Hypothalamus (tissue), 51 donors: ENCODE measurements at places on chromosomes 7 and 10.

- DNase-seq, result no peak
Measured at GRCh38 chr7:85167636-85168035, 19.2 kb downstream of the SEMA3D start.

- no peak for DNase-seq
Measured at GRCh38 chr7:17131060-17131345, 167.4 kb upstream of the AHR start.

- no peak for DNase-seq
Measured at GRCh38 chr10:33244354-33244967, 90.0 kb downstream of the NRP1 start.

- DNase-seq, result no peak
Measured at GRCh38 chr7:34761206-34761605, 103.2 kb downstream of the NPSR1 start.

DNA sequence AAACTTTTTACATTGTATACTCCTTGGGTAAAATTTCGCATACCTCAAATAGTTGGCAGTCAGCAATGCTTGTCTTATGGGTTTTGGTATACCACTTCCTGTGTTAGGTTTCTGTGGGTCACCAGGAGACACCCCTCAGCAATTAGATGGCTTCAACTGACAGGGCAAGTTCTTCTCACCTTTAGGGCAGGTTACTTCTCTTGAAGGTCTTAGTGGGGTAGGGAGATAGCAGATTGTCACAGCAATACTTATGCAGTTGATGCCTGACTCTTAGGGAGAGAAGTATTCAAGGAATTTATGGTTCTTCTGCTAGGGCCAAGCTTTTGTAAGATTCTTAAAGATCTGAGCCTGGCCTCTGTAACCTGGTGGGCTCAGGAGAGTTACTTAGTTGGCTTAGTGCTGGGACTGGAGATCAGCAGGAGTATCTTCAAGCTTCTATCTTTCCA, 42.9 kb downstream of the MKLN1 start:
- DNase-seq, result no peak

GRCh38 chr7:67348171-67348570, 351.5 kb downstream of the TYW1 start:
- DNase-seq, result no peak

GRCh38 chr10:124722798-124723783, 21.1 kb downstream of the FAM53B start:
- no peak for DNase-seq

GRCh38 chr10:67306588-67307205, 380.9 kb downstream of the LRRTM3 start:
- DNase-seq, result no peak

DNA sequence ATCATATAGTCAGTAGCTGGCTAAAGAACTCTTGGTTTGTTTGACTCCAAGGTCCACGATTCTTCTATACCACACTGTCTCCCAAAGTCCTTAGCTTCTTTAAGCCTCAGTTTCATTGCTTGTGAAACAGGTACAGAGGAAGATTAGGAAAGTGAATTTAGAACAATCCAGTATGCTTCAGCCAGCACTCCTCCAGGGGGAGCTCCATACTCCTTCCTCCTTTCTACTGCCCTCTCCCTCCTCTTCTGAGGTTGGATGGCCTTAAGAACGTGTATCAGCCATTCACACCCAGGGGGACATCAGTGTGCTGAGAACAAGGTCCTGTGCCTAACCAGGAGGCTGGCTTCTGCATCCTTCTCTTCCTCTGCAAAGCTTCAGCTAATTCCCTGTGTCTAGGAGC, 54.8 kb upstream of the CALD1 start:
- DNase-seq, result no peak

- DNase-seq, result no peak
Measured at GRCh38 chr7:47416492-47417480, 165.1 kb downstream of the TNS3 start.

DNA sequence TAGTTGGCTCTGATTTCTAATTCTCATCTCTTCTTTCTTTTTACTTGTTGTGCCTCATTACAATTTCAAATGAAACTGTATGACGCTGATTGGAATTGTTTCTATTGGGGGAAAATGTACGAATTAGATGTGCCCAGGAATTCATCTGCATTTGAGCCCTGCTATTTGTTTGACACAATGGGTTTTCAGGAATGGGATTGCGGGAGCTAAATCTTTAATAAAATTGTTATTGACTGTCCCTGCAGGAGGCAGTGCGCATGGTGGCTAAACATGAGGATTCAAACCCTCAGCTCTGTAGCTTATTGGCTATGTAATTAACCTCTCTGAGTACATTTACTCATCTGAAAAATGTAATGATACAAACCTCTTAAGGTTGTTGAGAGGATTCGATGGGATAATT, 181.6 kb downstream of the NXPH1 start:
- no peak for DNase-seq

GRCh38 chr7:125375942-125376341, 446.3 kb upstream of the POT1 start:
- DNase-seq, result no peak

- no peak for DNase-seq
Measured at GRCh38 chr10:70810967-70811366, 4.8 kb upstream of the SGPL1 start.

DNA sequence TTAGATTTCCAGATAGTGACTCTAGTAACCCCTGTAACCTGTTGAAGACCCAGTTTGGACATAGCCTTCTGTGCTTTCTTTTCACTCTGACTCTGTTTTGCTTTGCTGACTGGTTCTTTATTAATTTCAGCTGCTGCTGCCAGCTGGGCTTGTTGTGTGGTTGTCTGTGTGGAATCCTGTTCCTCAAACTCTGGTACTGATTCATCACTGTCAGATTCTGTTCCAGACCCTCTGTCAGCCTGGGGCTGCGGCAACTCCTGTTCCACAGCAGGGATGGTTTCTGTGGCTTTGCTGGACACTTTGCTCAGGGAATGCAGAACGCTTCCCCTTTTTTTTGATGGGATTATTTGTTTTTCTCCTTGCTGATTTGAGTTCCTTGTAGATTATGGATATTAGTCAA, 104.9 kb downstream of the SEC23IP start:
- DNase-seq, result no peak

DNA sequence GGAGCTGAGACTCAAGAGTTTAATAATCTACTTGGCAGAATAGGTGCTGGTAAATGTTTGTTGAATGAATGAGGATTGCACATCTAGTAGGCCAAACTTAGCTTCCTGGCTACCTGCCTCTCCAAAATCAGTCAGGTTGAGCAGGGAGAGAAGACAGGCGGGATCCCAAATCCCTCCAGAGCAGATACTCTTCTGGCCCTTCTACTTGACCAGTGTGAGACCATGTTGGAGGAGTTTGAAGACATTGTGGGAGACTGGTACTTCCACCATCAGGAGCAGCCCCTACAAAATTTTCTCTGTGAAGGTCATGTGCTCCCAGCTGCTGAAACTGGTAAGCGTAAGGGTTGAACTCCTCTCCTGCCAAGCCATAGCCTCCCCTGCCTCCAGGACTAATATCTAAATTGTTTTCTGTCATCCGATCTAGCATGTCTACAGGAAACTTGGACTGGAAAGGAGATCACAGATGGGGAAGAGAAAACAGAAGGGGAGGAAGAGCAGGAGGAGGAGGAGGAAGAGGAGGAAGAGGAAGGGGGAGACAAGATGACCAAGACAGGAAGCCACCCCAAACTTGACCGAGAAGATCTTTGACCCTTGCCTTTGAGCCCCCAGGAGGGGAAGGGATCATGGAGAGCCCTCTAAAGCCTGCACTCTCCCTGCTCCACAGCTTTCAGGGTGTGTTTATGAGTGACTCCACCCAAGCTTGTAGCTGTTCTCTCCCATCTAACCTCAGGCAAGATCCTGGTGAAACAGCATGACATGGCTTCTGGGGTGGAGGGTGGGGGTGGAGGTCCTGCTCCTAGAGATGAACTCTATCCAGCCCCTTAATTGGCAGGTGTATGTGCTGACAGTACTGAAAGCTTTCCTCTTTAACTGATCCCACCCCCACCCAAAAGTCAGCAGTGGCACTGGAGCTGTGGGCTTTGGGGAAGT, 2.2 kb upstream of the MBLAC1 start:
- no peak for DNase-seq

DNA sequence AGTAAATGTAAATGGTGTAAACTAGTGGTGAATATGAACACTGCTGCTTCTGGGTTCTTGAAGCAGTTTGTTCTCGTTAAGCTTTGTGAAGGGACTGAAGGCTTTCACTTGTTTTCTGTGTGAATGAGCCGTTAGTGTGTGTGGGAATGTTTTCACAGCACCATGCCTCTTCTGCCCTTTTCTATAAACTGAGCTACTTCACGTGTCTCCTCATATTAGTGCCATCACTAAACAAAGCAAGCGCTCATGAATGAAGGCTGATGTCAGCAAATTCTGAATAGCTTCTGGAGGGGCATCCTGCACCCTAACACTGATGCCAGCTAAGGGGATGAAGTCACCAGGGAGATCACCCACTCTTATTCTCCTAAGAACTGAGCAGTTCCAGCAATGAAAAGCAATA, 205.6 kb upstream of the ETV1 start:
- no peak for DNase-seq

- no peak for DNase-seq
Measured at GRCh38 chr10:88525371-88526069, 57.6 kb downstream of the RNLS start.

GRCh38 chr10:66748217-66748616, 177.6 kb upstream of the LRRTM3 start:
- DNase-seq, result no peak

- DNase-seq, result peak; percentile 37
Measured at GRCh38 chr10:131726076-131726880, 174.5 kb upstream of the PPP2R2D start.

- DNase-seq, result peak; percentile 78
Measured at GRCh38 chr10:113187063-113187777, 237.2 kb downstream of the TCF7L2 start.

GRCh38 chr7:17058568-17058967, 176.8 kb upstream of the AGR3 start:
- no peak for DNase-seq

DNA sequence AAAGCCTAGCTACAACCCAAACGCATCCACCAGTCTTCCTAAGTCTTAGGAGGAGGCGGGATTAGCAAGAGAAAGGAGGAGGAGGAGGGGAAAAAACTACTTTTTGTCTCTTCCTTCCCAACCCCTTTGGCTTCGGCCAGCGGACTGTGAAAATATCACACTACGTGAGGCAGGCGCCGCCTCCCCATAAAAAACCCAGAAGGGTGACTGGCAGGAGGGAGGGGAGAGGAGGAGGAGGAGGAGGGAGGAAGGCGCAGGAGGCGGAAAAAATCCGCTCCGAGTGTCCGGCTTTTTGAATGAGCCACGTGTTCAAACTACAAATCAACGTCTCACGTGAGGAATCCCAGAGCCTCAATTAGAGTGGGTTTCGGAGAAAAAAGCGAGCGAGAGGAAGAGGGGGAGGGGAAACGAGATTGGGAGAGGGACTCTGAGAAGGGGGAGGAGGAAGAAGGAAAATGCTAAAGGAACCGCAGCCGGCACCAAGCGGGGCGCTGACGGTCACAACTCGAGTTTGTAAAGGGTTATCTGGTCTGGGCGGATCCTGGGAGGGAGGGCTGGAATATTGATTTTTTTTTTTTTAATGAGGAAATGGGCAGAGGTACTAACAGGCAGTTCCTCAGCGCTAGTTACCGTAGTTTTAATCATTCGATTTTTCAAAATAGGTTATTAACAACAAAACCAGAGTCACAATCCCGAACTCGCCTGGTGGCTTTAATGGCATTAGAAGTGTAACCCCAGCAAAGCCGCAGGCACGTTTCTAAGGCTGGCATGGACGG, at the start of gene IGF2BP3:
IGF2BP3 (minus strand) TSS at position 162 of the 776 bp plus-strand sequence. CDS start 381 bp downstream, outside the sequence.
- no peak for DNase-seq

GRCh38 chr10:3889961-3890522, 105.0 kb upstream of the KLF6 start:
- no peak for DNase-seq

GRCh38 chr7:110548372-110548771, 542.6 kb upstream of the LRRN3 start:
- DNase-seq, result no peak

- DNase-seq, result no peak
Measured at GRCh38 chr10:29970576-29970975, 88.8 kb downstream of the JCAD start.
